ENCODE measurements at places on chromosomes 3 and 15.

- DNase-seq, result no peak
Measured at GRCh38 chr3:64685331-64685799, 2.4 kb downstream of the ADAMTS9 start.

DNA sequence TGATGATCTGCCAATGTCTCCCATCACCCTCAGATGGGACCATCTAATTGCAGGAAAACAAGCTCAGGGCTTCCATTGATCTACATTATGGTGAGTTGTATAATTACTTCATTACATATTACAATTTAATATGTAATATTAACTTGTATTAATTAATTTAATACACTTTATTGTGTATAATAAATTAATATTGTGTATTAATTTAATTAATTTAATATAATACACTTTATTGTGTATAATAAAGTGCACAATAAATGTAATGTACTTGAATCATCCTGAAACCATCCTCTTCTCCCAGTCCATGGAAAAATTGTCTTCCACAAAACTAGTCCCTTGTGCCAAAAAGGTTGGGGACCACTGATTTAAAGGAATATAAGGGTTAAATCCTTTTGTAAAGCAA, 123.4 kb downstream of the FBN1 start:
- no peak for DNase-seq

DNA sequence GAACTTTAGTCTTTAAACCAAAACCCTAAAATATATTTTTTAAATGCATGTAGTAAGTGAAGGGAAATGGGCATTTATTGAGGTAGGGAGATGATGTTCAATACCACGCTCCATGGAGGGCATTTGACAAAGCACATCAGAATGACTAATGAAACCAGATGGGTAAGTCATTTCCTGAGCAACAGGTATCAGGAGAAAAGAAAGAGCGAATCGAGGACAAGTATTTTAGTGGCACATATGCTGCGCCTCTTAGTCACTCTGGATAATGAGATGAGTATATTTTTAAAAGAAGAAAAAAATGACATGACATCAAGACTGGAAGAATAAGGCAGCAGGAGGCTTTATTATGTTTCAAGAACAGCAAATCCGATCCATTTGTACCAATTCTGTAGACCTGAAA, 129.0 kb upstream of the ARHGEF3 start:
- DNase-seq, result no peak

DNA sequence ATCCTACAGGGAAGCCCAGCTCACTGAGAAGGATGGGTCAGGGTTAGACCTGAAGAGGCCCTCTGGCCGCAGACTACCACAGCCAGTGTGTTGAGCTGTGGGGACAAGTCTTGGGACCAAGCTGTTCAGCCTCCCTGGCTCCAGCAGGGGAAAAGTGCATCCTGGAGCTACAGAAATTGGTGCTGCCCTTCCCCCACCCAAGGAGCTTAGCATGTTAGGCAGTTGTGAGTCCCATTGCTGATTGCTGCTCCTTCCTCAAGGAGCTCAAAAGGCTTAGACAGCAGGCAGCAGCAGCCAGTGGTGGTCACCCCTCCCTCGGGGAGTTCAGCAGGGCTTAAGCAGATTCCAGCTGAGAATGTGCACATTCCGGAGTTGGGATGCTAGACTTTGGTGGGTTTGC, 165.6 kb downstream of the ATP8B4 start:
- DNase-seq, result no peak

DNA sequence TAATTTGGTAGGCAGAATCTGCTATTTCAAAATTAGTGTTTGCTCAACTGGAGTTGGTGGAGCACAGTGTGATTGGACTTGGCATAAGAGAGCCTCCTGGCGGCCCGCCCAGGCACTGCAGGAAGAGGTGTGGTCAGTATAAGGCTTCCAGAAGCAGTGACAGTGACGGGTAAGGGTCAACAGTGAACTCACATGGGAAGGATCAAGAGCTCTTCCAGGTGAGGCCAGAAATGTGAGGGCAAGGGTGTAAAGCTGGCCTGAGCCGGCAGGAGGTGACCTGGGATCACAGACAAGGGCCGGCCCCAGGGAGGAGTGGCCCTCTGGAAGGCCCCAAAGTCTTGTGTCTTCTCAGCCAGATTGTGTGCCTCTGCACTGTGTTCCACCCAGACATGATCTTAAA, 93.2 kb upstream of the RNF7 start:
- peak; percentile 13 for DNase-seq

GRCh38 chr3:78845605-78846004, 922.2 kb downstream of the ROBO1 start:
- no peak for DNase-seq

DNA sequence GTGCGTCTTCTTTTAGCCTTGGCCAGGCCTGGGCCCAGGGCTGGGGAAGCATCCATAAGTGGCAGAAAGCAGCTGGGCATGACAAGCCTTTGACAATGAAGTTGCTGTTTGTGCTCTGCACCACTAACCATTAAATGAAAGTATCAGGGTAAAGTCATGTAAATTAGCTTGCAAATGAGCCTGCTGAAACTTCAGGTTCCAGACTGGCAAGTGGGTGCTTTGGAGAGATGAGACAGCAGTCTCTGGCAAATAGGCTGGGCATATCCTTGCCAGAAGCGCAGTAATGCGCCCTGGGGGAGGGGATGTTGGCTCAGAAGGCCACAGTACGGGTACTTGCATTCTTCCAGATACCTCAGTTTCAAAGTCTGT, 40.7 kb downstream of the RAB6B start:
- DNase-seq, result no peak

DNA sequence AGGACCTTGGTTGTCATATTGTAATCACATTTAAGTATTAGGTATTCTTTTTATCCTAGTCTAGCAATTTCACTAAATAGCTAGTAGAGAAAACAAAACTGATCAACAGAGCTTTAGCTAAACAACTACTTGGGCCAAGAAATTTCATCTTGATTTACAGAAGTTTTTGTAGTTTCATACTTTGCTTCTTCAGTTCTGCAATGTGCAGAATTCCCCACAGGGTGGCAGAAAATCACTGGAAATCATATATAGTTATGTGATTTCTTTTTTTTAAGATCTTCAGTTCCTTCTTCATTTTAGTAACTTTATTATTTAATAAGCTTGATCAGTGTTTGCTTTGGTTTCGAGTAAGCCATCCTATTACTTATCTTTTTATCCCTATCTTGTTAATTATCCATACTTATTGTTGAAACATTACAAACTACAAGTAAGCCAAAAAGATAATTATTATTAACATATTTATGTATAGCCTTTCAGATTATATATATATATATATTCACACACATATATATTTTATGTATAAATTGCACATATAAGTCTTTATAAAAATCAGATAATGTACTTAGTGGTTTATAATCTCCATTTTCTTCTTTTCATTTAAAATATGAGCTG, 2.2 kb upstream of the BNIP2 start:
- DNase-seq, result peak; percentile 9

DNA sequence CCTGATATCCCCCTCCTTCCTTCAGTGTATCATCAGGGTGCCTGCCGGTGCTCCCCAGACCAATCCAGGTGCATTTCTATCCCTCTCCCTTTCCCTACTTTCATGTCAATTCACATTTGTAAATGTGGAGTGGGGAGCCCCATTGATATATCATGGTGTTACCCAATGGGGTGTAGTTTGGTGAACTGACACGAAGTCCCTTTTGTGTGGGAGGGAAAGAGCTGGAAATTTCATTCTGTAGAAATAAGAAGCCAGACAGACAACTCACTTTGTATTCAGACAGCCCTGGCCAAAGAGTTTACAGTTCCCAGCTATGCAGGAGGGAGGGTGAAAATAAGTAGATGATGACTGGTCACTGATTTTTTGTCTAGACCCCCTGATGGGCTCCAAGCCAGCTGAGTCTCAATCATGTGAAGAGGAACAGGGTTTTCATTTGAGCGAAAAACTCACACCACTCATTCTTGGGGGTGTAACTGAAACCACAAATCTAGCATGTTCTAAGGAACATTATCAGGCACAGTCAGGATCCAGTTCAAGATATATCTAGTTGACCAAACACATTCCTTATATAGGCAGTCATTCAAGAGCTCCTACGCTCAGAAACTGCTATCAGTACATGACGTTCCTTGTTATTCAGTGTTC, 58.9 kb downstream of the LMCD1 start:
- DNase-seq, result no peak

DNA sequence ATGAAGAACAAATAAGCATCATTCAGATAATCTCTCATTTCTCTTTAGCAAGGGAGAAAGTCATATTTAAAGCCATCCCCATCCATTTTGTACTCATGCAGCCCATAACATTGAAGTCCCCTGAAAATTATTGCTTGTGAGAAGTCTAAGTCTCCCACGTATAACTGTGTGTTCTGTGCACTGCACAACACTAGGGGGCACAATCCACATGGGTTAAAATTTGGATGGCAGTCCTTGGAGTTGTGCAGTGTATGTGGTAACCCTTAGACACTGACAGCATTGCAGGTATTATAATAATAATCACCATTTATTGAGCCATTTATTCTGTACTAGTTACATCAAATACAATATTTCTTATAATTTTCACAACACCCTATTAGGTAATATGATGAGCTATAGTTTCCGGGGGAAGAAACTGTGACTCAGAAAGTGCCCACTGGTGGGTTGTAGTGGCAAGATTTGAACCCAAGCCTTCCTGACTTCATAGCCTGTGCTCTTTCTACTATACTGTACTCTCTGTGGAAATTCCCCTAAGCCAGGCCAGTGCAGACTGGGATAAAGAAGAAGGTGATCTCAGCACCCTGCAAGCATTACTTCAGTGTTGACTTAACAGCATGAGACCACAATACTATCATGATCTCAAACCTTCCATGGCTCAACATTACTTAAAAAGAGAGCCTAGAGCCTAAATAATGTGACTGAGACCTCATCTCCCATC, 15.7 kb downstream of the KCNAB1 start:
- DNase-seq, result no peak
